ENCODE measurements at places on chromosomes 5 and 9. TPM values are rescaled to one million over a fixed set of nuclear protein-coding genes. Genes with fewer than 3 reads are reported as not detected.

- no peak overlapping the region for H3K4me3 ChIP-seq
- no peaks in the 10 kb centered on the region for H3K4me1 ChIP-seq
- H3K27ac ChIP-seq, result no peak overlapping the region
- peaks cover 1% of the 10 kb centered on the region for H3K27me3 ChIP-seq
- no peaks in the 10 kb centered on the region for H3K36me3 ChIP-seq
Observed at GRCh38 chr5:170380361-170380951, 8.7 kb downstream of the KCNMB1 start.

GRCh38 chr5:75387806-75388205, 50.8 kb downstream of the HMGCR start:
- DNase-seq, result no peak
- no peaks in the 10 kb centered on the region for H3K27me3 ChIP-seq
- no peak overlapping the region for H3K4me3 ChIP-seq
- H3K36me3 ChIP-seq, result peaks cover 23% of the 10 kb centered on the region
- no peaks in the 10 kb centered on the region for H3K4me1 ChIP-seq

DNA sequence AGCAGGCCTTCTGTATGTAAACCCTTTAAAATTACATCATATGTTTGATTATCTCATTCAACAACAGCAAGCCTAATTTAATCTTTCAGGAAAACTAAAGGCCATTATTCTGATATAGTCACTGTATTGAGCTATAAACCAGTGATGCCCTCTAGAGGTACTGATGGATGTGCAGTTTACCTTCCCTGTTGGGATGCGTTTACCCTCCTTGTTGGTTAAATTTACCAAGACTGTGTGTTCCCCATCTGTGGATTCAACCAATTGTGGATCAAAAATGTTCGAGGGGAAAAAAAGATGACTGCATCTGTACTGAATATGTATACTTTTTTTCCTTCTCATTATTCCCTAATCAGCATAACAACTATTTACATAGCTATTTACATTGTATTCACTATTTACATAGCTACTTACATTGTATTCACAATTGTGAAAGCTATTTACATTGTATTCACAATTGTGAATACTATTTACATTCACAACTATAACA, 3.7 kb upstream of the BAAT start:
- peak; percentile 73 for DNase-seq
- peaks cover 78% of the 10 kb centered on the region for H3K4me1 ChIP-seq
- H3K27ac ChIP-seq, result peak overlapping the region; percentile 41

GRCh38 chr9:89742660-89743059, 137.8 kb downstream of the GADD45G start:
- no peak overlapping the region for H3K27ac ChIP-seq
- no peaks in the 10 kb centered on the region for H3K36me3 ChIP-seq
- peaks cover 7% of the 10 kb centered on the region for H3K27me3 ChIP-seq
- no peak overlapping the region for H3K4me3 ChIP-seq
- DNase-seq, result no peak
- no peaks in the 10 kb centered on the region for H3K4me1 ChIP-seq

Gene PRR16
- total RNA-seq, result not detected

Gene ANKRD34B
- total RNA-seq, result 0.06 TPM

Gene FOXI1
- not detected for total RNA-seq

All from HepG2 (cell line).